ENCODE measurements at places on chromosomes 7 and 10. TPM values are rescaled to one million over a fixed set of nuclear protein-coding genes. Genes with fewer than 3 reads are reported as not detected.

DNA sequence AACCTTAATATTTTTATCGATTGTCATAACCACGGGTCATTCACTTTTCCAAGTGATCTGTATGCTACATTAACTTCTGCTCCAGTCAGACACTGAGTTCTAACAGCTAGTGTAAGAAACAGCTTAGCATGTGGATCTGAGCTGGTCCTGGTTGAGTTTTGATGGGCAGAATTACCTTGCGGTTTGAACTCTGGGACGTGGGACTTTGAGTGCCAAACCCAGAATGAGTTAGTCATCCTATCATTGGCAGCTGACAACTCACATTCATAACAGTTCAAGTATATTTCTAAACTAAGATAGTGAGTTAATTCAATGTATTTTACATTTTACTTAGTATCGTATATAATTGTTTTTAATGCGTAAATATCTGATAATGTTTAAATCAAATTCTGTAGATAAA is 43.2 kb downstream of the C7orf33 start:
- DNase-seq: no peak

DNA sequence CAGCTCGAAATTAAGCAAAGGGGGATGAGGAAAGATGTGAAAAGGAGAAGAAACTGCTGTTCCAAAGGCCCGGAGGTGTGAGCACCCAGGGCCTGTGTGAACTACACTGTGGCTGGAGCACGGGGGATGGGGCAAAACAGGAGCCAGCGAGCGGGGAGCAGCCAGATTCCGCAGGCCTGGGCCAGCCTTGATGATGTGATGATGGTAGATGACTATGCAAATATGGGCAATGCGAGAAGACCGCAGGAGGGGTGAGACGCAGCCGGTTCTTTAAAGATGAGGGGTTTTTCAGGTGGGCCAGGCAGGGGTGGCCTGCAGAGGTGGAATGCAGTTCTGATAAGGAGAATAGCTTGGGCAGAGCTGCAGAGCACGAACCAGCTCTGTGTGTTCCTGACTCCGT is 61.5 kb downstream of the LANCL2 start:
- DNase-seq: no peak

DNA sequence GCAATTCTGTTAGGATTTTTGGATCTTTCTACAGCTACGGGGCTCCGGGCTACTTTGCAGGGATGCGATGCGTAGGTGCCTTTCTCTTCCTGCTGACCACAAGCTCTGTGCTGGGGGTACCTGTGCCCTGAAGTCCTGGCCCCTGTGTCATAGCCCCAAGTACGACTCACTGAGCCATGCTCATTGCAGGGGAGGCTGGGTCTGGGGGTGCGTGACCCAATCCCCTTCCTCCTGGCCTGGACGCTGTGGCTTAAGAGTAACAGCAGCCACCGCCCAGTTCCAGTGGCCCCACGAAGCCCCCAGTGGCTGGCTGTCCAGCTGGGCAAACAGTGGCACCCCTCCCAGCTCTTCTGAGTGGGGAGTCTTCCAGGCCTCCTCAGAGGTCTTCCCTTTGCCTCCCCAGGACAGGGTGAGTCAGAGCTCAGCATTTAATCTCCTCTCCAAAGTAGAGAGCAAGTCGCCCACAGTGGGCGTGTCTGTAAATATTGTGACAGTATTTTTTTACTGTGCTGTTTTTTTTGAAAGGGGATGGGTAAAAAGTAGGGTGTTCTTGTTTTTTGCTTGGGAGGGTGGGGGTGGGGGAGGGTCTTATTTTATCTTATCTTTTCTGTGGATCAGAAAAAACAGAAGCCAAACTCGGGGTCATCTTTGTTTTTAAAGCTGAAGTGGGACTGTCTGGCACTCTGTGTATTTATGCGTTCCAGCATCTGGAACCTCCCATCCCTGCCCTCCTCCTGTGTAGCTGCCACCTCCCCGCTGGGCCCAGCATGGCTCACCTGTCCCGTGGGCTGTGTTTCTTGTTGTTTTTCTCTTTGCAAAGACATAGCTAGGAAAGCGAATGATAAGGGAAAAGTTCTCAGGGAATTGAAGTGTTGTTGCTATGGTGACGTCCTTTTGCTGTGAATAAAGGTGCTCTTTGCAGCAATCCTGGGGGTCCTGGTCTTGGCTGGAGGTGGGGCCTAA is 8.2 kb downstream of the LFNG start:
- DNase-seq: peak; percentile 92

- DNase-seq: no peak
Observed at GRCh38 chr7:28649189-28649588, 236.9 kb downstream of the CREB5 start.

DNA sequence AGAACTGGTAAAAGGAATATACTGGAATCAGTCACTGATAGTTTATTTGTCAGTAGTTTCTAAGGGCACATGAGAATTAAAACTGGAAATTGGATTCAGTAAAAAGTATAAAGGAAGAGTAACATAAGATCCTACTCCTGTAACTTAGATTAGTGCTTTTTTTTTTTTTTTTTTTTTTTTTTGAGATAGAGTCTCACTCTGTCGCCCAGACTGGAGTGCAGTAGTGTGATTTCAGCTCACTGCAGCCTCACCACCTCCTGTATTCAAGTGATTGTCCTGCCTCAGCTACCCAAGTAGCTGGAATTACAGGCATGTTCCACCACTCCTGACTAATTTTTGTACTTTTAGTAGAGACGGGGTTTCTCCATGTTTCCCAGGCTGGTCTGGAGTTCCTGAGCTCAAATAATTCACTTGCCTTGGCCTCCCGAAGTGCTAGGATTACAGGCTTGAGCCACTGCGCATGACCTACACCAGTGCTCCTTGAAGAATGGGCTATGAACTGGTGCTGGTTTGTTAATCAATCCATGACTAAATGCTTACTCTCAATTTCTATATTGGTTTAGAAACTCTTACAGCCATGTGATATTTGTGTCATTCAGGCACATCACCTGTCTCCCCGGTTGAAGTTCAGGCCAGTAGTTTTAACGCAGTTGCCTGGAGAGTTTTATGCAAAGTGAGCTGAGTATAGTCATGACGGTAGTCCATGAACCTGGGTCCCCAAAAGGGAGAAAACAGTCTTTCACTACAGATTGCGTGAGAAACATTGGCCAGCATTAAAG is 65.0 kb downstream of the ZEB1 start:
- DNase-seq: no peak

RSBN1L gene
- polyA plus RNA-seq: 2.5 TPM

Measured in GM23248 (cell line).